Umbilical cord (tissue), 2 donors: ENCODE measurements at places on chromosomes 12 and 14.

- no peak for DNase-seq
Observed at GRCh38 chr14:76123426-76124225, 28.1 kb upstream of the GPATCH2L start.

- peak; percentile 36 for DNase-seq
Observed at GRCh38 chr12:3571323-3571722, 80.3 kb downstream of the PRMT8 start.

- DNase-seq, result peak; percentile 66
Observed at GRCh38 chr12:58171914-58172313, 230.5 kb downstream of the ATP23 start.

DNA sequence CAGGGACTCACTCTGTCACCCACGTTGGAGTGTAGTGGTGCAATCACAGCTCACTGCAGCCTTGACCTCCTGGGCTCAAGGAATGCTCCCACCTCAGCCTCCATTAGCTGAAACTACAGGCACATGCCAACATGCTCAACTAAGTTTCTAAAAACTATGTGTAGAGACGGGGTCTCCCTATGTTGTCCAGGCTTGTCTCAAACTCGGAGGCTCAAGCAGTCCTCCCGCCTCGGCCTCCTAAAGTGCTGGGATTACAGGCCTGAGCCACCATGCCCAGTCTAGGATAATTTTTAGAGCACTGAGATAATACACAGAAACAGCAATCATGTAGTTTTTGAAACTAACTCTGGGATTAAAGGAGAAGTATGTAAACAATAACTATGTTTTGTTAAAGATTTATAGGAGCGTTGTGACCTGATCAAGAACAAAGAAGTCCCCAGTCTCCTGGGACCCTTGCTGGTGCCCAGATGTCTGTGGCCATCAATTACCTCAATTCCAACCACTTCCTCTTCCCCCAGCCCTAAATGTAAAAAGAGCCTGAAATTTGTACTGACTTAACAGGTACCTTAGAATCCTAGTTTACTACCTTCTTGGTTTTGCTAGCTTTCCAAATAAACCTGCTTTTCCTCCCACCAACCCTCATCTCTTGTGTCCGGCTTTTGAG is 28.9 kb upstream of the EGLN3 start:
- no peak for DNase-seq

- no peak for DNase-seq
Observed at GRCh38 chr12:64229796-64230195, 7.7 kb upstream of the KICS2 start.

GRCh38 chr12:79691511-79692248 is 916 bp upstream of the PAWR start:
- DNase-seq, result peak; percentile 16

- DNase-seq, result no peak
Observed at GRCh38 chr12:96408993-96409392, 8.8 kb upstream of the CDK17 start.

DNA sequence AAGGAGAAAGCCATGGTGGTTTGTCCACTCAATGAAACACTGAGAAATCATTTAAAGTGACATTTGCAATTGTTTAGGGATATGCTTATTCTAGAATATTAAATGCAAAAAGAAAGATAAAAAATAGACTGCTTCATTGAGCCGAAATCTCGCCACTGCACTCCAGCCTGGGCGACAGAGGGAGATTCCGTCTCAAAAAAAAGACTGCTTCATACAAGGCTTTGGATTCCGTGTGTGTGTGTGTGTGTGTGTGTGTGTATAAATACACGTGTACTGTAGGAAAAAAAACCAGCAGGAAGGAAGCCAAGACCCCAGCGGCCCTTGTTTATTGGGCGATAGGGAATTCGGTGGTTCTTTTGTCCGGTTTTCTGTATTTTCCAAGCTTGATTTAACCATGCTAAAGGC is 3.2 kb upstream of the ZNF839 start:
- no peak for DNase-seq

DNA sequence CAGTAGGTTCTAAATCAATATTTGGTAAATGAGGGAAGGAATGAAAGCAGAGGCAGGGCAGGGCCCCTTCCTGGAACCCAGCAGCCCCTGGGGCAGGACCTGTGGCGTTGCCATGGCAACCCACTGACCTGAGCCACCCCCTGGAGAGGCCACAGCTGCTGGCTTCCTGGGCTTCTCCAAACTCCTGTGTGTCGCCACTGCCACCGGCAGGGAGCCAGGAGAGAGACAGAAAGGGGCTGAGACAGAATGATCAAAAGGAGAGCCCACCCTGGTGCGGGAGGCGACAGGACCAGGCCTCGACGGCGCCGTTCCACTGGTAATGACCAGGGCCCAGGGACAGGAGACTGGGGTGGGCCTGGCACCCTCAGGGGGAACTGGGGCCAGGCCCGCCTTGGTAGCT is 18.2 kb downstream of the RFX4 start:
- DNase-seq, result no peak

DNA sequence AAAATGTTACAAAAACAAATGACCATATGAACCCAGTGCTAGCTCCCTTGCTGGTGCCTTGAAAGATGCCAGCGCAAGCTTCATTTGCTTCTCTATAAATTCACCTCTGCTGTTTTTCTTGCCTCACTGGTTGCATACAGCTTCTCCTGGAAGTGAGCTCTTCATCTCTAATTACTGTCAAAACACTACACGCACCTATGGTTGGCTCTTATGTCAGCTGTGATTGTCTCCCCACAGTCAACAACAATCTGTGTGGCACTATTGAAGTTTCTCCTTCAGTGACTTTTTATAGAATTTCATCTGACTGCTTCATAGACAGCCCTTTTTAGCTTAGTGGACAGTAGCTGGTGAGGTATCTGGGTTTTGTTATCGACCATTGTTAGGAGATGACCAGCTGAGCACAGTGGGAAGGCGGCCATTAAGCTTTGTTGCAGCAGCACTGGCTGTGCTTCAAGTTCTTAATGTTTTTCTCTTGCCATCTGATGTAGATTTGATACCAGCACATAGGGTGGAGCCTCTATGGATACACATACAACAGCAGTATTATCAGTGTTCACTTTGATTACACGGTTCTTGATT is 131.8 kb downstream of the KITLG start:
- DNase-seq, result no peak

DNA sequence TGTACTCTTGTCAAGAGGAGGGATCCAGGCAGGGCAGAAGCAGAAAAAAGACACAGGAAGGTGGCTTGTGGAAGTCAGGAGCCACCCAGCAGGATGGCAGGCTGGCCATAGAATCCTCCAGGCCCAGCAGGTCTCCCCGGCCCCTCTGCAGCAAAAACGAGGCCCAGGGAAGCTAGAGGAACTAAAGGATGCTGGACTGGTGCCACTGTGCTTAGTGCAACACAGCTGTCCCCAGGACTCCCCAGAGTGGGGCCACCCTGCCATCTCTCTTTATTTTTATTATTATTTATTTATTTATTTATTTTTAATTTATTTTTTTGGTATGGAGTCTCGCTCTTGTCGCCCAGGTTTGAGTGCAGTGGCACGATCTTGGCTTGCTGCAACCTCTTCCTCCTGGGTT is 54.1 kb downstream of the PITPNM2 start:
- DNase-seq, result no peak

DNA sequence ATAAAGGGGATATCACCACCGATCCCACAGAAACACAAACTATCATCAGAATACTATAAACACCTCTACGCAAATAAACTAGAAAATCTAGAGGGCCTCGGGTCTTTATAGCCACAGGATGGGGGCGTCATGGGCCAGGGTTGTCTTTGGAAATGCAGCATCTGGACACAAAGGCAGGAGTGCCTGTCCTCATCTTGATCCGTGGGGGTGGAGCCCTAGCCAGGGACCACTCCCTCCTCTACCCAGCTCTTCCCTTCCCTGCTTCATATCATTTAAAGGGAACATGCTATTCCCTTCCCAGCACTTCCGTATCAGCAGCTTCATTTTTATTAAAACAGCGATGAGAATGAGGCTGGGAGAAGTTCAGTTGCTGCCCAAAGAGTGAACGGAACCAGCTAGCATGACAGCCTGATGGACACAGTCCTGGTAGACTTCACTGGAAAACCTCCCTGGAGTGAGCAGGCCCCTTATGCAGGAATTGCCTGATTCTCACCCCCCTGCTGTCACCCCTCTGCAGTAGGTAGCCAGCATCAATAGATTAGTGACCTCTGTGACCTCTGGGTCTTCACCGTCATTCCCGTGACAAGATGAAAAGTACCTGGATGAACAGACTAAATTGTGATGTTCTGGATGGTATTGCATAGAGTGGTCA is 251.4 kb upstream of the RGS6 start:
- no peak for DNase-seq

GRCh38 chr14:81533212-81533535 is 479 bp downstream of the SEL1L start:
- DNase-seq, result no peak

DNA sequence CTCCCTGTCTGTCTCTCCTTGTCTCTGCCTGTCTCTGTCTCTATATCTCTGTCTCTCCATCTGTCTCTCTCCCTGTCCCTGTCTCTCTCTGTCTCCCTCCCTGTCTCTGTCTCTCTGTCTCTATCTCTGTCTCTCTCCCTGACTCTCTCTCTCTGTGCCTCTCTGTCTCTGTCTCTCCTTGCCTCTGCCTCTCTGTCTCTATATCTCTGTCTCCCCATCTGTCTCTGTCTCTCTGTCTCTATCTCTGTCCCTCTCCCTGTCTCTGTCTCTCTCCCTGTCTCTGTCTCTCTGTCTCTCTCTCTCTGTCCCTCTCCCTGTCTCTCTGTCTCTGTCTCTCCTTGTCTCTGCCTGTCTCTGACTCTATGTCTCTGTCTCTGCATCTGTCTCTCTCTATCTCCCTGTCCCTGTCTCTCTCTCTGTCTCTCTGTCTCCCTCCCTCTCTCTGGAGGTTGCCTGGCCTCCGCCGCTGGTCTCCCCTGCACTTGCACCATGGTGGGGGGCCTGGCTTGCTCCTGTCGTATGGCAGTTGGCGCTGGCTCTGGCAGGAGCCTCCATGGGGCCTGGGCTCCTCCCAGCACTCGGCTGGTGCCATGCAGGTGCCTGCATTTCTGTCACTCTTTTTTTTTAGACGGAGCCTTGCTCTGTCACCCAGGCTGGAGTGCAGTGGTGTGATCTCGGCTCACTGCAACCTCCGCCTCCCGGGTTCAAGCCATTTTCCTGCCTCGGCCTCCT is 28.3 kb downstream of the MMP17 start:
- no peak for DNase-seq

DNA sequence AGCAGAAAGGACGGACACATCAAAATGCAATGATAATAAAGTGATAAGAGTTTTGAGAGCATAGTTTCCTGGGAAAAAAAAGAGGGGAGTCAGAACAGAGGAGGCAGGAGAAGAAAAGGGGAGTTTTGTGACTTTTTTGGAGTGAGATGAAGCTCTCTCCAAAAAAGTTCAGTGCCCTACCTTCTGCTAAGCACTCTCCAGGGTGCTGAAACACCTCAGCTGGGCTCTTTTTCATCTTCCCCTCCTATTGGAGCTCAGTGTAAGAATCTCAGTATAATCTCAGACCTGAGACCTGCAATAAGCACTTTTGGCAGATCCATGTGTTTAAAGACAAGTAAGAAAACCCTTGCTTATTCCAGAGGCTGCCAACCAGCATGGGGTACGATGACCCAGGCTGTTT is 58.9 kb upstream of the SRRM4 start:
- DNase-seq, result no peak

DNA sequence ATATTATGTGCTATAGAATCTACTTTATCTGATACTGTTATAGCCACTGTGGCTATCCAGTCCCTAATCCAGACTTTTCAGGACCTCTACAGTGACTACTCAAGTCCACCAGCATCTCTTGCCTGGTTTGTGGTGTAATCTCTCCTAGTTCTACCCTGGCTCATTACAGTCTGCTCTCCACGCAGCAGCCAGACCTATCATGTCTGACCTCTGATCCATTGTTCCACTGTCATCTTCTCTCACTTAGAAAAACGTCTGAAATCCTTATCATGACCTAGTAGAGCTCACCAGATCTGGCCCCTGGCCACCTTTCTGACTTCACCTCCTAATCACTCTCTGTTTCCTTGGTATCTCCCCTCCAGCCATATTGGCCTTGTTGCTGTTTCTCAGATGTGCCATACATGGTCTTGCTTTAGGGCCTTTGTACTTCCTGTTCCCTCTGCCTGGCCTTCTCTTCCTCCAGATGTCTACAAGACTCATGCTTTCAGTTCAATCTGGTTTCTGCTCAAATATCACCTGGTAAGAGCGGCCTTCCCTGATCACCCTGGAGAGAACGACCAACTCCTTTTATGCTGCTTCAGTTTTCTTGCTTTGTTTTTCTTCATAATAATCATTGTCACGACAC is 475.5 kb downstream of the AACS start:
- DNase-seq, result no peak

DNA sequence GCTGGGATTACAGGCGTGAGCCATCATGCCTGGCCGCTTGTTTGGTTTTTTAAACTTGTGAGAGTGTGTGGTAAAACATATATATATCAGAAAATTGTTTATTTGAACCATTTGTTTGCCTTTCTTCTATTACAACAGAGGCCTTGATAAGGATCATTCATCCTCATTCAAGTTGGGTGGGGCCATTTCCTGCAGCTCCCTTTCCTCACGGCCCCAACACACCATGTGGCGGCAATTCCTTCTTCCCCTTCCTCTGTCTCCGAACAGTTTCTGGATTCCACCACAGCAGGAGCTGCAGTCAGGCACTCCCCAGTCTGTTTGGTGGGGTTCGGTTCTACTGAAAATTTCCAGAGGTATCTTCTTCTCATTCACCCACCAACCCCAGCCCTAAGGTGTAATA is 42.0 kb upstream of the RASSF3 start:
- DNase-seq, result no peak

DNA sequence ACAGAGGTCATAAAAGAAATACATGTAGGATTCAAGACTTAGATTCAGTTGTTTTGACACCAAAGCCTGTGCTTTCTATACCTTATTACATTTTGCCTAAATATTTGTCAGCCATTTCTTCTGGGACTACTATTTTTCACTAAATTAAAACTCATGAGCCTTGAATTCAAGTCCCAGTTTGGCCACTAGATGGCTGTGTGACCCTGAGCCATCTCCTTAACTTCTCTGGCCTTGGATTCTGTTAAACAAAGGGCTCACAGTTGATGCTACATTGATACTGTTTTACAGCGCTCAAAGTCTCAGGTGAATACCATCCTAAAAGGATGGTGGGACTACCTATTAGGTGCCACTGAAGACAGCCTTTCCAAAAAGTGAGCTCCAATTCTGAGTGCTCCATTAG is 39.6 kb upstream of the CCDC198 start:
- peak; percentile 53 for DNase-seq

DNA sequence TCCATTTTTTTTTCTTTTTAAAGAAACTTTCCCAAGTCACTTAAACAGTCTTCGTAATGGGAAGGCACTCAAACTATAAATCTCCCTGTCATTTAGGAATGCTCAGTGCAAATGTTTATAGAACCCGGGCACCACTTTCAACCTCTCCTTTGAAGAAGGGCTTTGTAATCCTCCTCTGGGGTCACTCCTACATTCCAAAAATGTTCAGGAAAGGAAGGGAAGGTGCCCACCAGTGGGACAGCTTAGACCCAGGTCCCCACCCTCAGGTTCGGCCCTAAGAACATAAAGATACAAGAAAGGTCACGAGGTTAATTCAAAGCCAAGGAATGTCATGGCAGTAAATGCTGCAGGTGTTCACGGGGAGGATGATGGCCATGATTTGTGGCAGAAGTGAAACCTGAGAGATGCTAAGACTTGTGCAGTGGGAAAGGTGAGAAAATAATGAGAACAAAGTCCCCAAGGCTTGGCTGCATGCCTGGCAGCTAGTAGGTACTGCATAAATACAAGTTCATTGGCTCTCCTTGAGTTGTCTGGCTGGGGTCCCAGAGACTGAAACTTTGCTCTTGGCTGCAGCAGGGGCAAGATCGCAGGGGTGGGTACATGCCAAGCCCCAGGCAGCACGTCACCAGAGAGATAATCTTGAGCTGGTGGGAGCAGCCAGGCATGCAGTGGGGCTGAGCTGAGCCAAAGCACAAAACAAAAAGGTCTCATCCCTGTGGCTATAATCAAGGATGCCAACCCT is 21.1 kb downstream of the KRT18 start:
- peak; percentile 56 for DNase-seq

- DNase-seq, result peak; percentile 23
Observed at GRCh38 chr14:102097441-102098135, 10.7 kb upstream of the HSP90AA1 start.
